ENCODE measurements at places on chromosomes 6 and 20.
A peak's percentile ranks its signal among the peaks of the same experiment; 100 is the strongest.

- DNase-seq = peak; percentile 56
Measured at GRCh38 chr6:159056003-159056402, 11.2 kb upstream of the TAGAP start.

- DNase-seq = no peak
Measured at GRCh38 chr20:24034820-24035219, 46.2 kb upstream of the GGTLC1 start.

DNA sequence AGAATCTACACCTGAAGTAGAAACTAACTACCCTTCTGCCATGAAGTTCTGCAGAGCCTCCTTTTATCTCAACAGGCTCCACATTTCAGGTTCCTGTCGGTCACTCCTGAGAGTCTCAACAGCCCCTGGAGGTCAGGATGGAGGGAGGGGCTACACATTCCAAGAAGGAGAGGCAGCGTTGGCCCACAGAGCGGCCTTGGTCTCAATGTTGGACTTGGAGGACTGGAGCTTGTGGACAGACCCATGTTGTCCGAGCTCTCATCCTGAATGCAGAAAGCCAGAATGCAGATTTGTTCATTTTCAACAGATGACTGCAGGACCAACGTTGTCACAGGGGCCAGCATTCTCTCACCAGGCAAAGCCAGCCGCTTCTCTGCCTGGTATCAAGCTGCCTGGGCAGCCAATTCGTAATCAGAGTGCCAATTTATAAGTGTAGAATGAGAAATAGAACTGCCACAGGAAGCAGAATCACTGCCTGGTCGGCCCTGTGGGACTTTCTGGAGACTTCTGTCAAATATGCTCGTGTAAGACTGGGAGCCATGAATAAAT lies 212.5 kb upstream of the SNX9 start:
- DNase-seq = no peak

- DNase-seq = no peak
Measured at GRCh38 chr6:109453594-109454495, 1.7 kb downstream of the MICAL1 start.

- DNase-seq = no peak
Measured at GRCh38 chr6:3825851-3826581, 23.2 kb upstream of the FAM50B start.
